ENCODE measurements at places on chromosomes 5 and 9. TPM values are rescaled to one million over a fixed set of nuclear protein-coding genes. Genes with fewer than 3 reads are reported as not detected.

DNA sequence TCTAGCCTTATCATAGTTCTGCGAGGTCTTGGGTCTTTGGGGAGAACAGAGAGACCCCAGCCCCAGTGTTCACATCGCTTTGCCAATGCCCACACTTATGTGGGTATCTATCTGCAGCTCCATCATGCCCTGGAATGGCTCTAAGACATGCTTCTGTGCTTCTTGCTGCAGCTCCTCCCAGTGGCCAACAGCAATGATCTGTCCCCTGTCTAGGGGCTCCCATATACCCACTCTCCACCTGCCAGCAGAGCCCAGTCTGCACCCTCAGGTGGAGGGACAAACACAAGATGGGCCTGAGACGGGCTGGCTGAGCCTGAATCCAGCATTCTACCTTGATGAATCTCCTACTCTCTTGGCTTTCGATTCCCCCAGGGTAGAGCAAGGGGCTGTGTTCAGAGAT is 14.6 kb upstream of the DAP start:
- H3K4me3 ChIP-seq, result no peak overlapping the region
- H3K4me1 ChIP-seq, result no peaks in the 10 kb centered on the region
- H3K27me3 ChIP-seq, result no peaks in the 10 kb centered on the region
- no peak overlapping the region for H3K27ac ChIP-seq
- no peaks in the 10 kb centered on the region for H3K36me3 ChIP-seq

DNA sequence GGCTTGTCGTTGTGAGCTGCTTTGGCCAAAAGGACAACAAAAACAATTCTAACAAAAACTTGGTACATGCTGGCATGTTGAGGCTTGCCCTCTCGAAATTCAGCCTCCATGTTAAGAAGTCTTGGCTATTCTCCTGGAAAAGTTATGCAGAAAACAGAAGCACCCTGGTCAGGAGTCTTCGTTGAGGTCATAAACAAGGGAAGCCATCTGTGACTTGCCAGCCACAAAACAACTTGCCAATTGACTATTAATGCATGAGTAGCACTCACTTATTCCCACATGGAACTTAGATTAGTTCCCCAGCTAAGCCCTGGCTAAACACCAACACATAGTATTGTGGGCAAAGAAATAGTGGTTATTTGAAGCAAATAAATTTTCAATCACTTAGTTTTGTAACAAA is 521.0 kb upstream of the CHD1 start:
- no peaks in the 10 kb centered on the region for H3K36me3 ChIP-seq
- no peak for DNase-seq
- H3K4me1 ChIP-seq, result no peaks in the 10 kb centered on the region
- no peaks in the 10 kb centered on the region for H3K27me3 ChIP-seq

DNA sequence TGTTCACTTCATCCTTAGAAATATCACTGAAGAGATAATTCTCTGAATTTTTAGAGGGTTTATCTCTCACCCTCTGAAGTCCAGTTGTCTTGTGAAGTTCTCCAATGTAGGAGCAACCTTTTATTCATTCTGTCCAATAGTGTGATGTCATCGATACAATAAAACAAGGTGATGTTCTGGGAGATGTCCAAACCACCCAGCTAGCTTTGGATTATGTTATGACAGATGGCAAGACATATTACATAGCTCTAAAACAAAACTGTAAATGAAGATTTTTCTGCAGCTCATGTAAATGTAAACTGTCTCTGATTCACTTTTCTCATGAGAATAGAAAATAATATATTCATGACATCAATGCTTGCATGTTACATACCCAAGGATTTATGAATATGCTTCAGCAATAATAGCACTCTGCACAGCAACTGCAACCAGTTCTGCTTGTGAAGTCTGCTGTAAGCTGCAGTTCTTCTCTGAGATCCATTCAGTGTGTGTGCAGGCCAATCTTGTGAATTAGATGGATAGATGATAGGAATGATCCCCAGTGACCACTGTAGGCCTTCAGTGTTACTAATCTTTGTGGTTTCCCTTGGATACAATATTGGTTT is 172.6 kb upstream of the CDH12 start:
- H3K4me1 ChIP-seq, result no peaks in the 10 kb centered on the region
- DNase-seq, result no peak
- H3K4me3 ChIP-seq, result no peak overlapping the region
- H3K27ac ChIP-seq, result no peak overlapping the region
- H3K27me3 ChIP-seq, result no peaks in the 10 kb centered on the region
- H3K36me3 ChIP-seq, result no peaks in the 10 kb centered on the region

C5orf46 gene
- 3.0 TPM for polyA plus RNA-seq

DNA sequence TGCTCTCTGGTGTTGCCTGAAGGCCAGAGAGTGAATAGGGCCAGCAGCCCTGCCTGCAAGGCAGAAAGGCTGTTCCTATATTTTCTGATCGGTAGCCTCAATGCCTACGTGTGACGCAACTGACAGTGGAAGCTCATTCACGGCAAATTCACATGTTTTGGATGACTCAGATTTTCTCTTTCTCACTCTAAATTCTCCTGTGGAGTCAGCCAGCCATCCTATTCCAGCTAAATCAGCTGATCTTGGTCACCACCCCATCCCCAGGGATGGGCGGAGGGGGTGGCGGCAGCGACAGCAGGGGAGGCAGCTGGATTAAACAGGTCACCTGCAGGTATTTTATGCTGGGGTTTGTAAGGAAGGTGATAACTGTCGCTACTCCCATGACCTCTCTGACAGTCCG is 52.3 kb downstream of the ZNF510 start:
- no peaks in the 10 kb centered on the region for H3K4me1 ChIP-seq
- H3K27me3 ChIP-seq, result peaks cover 8% of the 10 kb centered on the region
- no peaks in the 10 kb centered on the region for H3K36me3 ChIP-seq
- DNase-seq, result no peak
- no peak overlapping the region for H3K27ac ChIP-seq

PRUNE2 gene
- polyA plus RNA-seq, result 3.9 TPM

C9orf43 gene
- polyA plus RNA-seq, result 1.1 TPM

KCNV2 gene
- polyA plus RNA-seq, result 0.24 TPM

- H3K4me3 ChIP-seq, result no peak overlapping the region
- H3K4me1 ChIP-seq, result no peaks in the 10 kb centered on the region
- no peaks in the 10 kb centered on the region for H3K27me3 ChIP-seq
- no peaks in the 10 kb centered on the region for H3K36me3 ChIP-seq
- H3K27ac ChIP-seq, result no peak overlapping the region
These were observed 218.4 kb downstream of the FSTL4 start for GRCh38 chr5:133393776-133394476.

GRCh38 chr5:59008816-59009473 is 426.1 kb downstream of the RAB3C start:
- H3K27ac ChIP-seq, result no peak overlapping the region
- H3K36me3 ChIP-seq, result no peaks in the 10 kb centered on the region
- no peaks in the 10 kb centered on the region for H3K27me3 ChIP-seq
- no peak overlapping the region for H3K4me3 ChIP-seq

DNA sequence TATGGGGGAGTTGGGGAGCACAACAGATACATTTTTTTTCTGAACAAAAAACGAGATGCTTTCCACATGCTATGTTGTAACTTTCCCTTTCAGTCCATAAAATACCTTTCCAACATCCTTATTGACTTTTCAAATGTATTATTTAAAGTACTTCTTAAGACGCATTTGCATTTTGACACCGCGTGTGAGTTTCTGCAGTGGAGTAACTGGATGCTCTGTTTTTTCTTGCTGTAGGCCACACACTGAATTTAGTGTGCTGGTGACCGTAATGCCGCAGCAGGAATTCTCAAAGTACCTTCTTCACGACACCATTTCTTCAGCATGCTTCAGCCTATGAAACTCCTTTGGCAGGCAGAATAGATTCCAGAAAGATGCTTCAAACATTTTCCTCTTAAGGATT is 14.3 kb upstream of the EPB41L4B start:
- H3K36me3 ChIP-seq, result no peaks in the 10 kb centered on the region
- H3K4me1 ChIP-seq, result peaks cover 1% of the 10 kb centered on the region
- H3K4me3 ChIP-seq, result no peak overlapping the region
- DNase-seq, result no peak
- no peak overlapping the region for H3K27ac ChIP-seq
- no peaks in the 10 kb centered on the region for H3K27me3 ChIP-seq

- H3K27ac ChIP-seq, result no peak overlapping the region
- H3K27me3 ChIP-seq, result no peaks in the 10 kb centered on the region
- H3K4me1 ChIP-seq, result no peaks in the 10 kb centered on the region
- no peak for DNase-seq
- H3K36me3 ChIP-seq, result no peaks in the 10 kb centered on the region
These were observed 45.5 kb upstream of the HSPA9 start for GRCh38 chr5:138620663-138621224.

GRCh38 chr5:158483281-158483860 is 616.3 kb downstream of the EBF1 start:
- H3K36me3 ChIP-seq, result no peaks in the 10 kb centered on the region
- H3K27me3 ChIP-seq, result no peaks in the 10 kb centered on the region
- no peak for DNase-seq
- no peak overlapping the region for H3K4me3 ChIP-seq
- H3K27ac ChIP-seq, result peak overlapping the region; percentile 39
- H3K4me1 ChIP-seq, result no peaks in the 10 kb centered on the region

PRDM9 gene
- polyA plus RNA-seq, result not detected

- peaks cover 31% of the 10 kb centered on the region for H3K4me1 ChIP-seq
- H3K27me3 ChIP-seq, result no peaks in the 10 kb centered on the region
- no peaks in the 10 kb centered on the region for H3K36me3 ChIP-seq
- no peak overlapping the region for H3K27ac ChIP-seq
- DNase-seq, result no peak
- H3K4me3 ChIP-seq, result no peak overlapping the region
These were observed 2.4 kb downstream of the MACIR start for GRCh38 chr5:103260951-103261350.

DNA sequence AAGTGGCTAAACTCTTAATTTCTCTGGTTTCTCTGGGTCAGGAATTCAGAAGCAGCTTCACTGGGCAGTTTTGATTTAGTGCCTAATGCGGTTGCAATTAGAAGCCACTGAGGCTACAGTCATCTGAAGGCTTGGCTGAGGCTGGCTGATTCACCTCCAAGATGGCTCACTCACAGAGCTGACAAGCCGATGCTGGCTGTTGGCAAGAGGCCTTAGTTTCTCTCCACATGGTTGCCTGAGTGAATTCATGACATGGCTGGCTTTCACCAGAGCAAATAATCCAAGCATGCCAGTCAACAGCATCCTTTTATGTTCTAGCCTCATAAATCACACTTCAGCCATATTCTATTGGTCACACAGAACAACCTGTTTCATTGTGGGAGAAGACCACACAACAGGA is 2.8 kb upstream of the CDK7 start:
- H3K27ac ChIP-seq, result no peak overlapping the region
- H3K4me1 ChIP-seq, result peaks cover 20% of the 10 kb centered on the region
- H3K36me3 ChIP-seq, result peaks cover 28% of the 10 kb centered on the region
- H3K27me3 ChIP-seq, result no peaks in the 10 kb centered on the region
- no peak overlapping the region for H3K4me3 ChIP-seq

UAP1L1 gene
- 5.6 TPM for polyA plus RNA-seq

DNA sequence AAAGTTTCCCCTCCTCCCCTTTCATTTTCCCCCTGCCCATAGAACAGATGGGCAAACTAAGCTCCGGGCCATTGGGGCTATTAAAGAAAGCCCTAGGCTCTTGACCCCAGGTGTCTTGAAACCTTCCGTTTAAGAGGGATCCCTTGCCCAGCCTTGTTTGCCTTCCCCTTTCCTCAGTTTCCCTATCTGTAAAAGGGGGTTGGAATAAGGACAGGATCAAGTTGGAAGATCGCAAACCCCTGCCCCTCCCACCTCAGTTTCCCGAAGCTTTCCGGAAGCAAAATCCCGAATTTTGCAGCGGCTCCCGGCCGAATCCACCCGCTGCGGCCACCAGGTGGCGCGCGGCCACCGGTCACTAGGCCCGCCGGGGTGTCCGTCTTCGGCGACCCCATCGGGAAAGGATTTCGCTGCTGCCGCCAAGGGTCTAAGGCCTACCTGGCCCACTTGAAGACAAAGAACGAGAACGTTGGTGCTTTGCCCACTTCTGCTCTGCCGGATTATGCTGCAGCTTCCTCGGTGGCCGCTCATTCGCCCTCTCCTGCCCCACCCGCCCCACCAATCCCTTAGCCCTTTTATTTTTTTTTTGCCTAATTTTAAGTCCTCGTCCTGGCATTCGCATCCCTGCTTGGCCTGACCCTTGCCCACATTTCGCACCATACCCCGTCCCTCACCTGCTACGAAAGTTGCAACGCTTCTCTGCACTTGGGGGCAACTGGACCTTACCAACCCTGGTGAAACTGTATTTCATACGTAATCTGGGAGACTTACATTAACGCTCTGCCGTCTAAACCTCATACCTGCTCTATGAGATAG is 962 bp upstream of the NR6A1 start:
- H3K4me1 ChIP-seq, result peaks cover 68% of the 10 kb centered on the region
- peaks cover 53% of the 10 kb centered on the region for H3K27me3 ChIP-seq
- no peak overlapping the region for H3K27ac ChIP-seq
- H3K36me3 ChIP-seq, result no peaks in the 10 kb centered on the region
- H3K4me3 ChIP-seq, result peak overlapping the region; percentile 78

DNA sequence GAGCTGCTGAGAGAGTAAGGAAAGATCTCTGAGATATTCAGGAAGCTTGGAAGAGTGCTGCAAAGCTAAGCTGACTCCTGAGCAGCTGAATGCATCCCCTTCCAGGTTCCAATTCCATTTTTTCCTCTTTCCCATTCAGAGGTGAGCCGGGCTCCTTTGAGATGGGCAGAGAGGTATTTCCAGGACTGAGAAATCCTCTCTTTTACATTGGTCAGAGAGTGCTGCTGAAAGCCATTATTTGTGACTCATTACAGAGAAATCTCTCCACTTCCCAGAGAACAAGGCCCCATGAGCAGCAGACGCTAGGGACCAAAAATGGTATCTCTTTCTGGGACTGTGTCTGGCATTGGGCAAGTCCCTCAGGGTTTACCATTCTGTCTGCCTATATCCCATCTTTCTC is 3.7 kb downstream of the MCTP1 start:
- H3K4me3 ChIP-seq, result no peak overlapping the region
- peaks cover 56% of the 10 kb centered on the region for H3K27me3 ChIP-seq
- DNase-seq, result no peak
- no peak overlapping the region for H3K27ac ChIP-seq
- H3K4me1 ChIP-seq, result peaks cover 24% of the 10 kb centered on the region
- H3K36me3 ChIP-seq, result no peaks in the 10 kb centered on the region

KIF4B gene
- 0.35 TPM for polyA plus RNA-seq

DNA sequence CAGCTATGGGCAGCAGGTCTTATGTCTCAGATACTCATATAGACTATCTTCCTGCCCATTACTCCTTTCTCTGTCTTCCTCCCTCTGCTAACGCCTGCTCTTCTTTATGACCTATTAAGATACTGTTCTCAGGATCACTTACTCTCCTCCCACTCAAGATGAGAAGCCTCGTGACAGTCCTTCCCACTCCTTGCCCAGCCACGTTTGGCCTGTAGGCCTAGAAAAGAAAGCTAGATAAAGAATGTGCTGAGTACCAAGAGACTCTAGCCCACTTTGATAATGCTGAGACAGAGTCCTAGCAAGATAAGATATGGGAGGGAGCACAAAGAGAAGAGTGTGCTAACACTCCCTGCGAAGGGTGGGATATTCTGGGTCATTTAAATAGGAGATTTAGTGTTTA is 6.8 kb upstream of the DENND4C start:
- H3K4me1 ChIP-seq, result no peaks in the 10 kb centered on the region
- H3K4me3 ChIP-seq, result no peak overlapping the region
- H3K36me3 ChIP-seq, result no peaks in the 10 kb centered on the region
- H3K27me3 ChIP-seq, result no peaks in the 10 kb centered on the region

OR1J2 gene
- polyA plus RNA-seq, result not detected
